Fibroblast of skin of back (primary cell): ENCODE measurements at places on chromosomes 12 and 14.

GRCh38 chr12:5840944-5841343 lies 104.1 kb downstream of the ANO2 start:
- DNase-seq: no peak

DNA sequence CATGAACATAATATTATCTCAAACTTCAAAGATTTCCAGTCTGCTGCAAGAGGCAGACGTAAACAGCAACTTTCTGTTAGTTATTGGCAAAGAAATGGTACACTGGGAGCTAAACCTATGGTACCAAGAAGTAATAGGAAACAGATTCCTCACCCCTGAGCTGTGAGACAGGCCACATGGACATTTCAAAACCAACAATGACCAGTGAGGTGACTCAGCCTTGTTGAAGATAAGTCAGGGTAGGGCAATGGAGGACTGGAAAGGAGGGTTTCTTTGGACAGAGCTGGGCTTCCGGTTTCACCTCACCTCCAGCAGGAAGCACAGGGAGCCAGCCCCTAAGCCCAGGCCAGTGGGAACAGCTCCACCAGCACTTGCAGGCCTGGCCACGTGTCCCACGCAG lies 1320.5 kb downstream of the AACS start:
- DNase-seq: no peak

GRCh38 chr14:49767571-49768300 lies at the start of gene KLHDC2:
Gene KLHDC2, plus strand, starts transcription at chr14:49768153. Its CDS starts 316 bp downstream, at chr14:49768469.
- peak; percentile 90 for DNase-seq

GRCh38 chr12:119835068-119835467 lies 42.1 kb downstream of the CIT start:
- no peak for DNase-seq

DNA sequence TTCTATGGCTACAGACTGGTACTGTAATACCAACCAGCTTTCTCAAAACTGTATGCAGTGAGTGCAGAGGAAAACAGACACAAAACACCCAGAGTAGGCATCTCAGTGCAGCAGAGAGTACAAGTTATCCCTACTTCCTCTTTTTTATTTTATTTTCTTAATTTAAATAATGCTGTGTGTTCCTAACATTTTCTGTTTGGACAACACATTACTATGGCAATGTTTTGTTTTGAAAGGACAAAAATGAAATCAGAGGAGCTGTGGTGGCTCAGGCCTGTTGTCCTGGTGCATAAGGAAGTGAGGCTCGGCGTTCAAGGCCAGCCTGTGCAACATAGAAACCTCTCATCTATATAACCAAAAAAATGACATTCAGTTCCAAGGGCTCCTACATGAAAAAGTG lies 33.7 kb upstream of the SELPLG start:
- DNase-seq: no peak

DNA sequence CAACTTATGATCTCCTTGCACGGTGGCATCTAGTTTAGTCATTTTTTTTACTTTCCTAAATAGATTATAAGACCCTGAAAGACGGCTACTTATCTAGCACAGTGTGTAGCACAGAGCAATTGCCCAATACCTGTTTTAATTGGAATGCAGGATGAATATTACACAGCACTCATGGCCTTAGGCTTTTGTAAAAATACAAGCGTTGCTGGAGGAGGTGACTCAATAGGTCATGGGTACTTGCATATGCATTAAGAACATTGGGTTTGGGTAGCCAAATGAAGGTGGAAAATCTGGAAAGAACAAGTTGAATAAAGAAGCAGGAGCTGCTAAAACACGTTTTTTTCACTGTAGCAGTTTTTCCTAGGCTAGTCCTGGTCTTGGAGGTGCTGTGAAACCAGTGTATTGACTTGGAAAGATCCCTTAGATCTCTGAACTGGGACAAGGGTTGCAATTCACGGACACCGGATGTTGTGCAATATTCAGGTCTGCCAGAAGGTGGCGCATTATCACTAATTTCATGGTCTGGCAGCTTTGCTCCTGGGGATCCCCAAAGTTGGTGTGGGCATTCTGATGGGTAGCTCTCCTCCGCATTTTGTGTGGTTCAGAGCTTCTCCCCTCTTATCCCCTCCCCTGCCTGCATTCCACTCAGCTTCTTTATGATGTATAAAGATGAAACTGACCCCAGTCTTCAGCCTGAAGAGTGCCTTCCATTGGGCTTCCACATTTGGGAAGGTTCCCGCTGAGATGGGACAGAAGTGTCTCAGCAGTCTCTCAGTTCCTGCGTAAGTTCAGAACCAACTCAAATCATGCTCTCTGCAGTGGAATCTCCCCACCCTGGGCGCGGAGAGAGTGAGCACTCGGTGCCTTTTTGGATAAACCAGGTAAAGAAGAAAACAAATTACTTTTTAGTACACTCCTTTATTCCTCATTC lies 278.3 kb downstream of the NRXN3 start:
- DNase-seq: peak; percentile 45

DNA sequence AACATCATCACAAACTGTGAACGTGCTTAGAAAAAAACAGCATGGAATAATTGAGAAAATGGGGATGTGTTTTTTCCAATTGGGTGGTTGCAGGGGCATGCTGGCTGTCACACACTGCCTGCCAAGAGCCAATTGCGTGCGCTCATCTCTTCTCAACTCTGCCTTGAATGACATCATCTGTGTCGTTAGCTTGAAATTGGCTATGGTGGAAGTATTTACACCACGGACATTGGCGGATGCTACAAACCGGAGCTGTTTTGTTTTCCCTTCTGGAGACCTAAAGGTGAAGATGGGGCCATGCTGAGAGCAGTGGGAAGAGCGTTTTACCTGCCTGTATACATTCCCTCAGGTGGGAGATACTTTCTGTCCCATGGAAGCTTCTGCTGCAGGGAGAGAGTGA lies 71.5 kb downstream of the PRMT8 start:
- DNase-seq: no peak

DNA sequence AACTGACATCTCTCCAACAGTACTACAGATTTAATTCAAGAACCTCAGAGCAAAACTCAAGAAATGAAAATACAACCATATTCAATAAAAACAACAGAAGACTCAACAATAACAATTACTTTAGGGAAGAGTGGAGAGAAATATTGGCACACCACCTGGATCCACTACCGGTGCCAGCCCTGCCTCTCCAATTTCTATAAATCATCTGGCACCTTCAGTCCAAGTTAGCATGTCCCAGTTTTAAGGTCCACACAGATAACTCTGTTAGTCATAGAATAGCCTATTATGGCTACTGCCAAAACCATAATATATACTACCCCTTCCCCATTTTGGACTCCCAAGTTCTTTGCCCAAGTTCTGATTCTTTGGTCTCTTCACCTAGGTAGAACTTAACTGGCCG lies 69.9 kb upstream of the PSMA6 start:
- no peak for DNase-seq

GRCh38 chr14:91252871-91253794 lies 8.6 kb upstream of the GPR68 start:
- DNase-seq: no peak

- peak; percentile 94 for DNase-seq
Observed at GRCh38 chr14:69153152-69153872, 393 bp upstream of the DCAF5 start.
